RCC 7860 (cell line): ENCODE measurements at places on chromosomes 2 and 18.

DNA sequence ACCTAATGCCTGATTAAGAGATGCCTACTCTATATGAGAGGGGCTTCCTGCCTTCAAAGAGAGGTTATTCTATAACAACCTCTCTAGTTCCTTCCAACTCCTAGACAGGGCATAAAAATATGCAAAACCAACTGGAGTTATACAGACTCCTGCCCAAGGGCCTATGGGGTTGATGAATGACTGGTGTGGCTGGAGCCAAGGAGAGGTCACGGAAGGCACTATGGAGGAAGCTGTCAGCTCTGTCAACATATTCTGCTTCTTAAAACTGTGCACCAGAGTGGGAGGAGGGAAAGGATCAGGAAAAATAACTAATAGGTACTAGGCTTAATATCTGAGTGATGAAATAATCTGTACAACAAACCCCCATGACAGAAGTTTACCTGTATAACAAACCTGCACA is 120.9 kb upstream of the CDC42EP3 start:
- DNase-seq = no peak

GRCh38 chr2:47172922-47173695 is 18.0 kb upstream of the STPG4 start:
- no peak for DNase-seq

GRCh38 chr2:157466764-157467163 is 22.9 kb upstream of the CYTIP start:
- no peak for DNase-seq

DNA sequence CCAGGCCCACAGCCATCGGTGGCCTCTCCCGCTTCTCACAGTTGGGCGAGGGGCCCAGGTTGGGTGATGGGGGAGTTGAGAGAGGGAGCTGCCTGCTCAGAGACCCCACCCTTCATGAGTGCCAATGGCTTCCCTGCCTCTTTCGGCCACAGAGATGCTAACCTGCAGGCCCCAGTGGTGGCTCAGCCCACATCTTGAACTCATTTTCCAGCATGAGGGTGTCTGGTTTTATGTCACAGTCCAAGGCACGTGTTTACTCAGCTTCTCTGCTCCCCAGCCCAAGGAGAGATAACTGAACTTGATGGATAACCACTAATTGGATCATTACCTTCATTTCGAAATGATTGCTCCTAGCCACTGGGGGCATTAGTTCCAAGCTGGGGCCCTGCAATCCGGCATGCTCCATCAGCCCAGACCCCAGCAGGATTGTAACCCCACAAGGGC is 45.9 kb upstream of the SIX2 start:
- DNase-seq = no peak

- DNase-seq = no peak
Measured at GRCh38 chr18:62773691-62774090, 58.4 kb downstream of the PHLPP1 start.

DNA sequence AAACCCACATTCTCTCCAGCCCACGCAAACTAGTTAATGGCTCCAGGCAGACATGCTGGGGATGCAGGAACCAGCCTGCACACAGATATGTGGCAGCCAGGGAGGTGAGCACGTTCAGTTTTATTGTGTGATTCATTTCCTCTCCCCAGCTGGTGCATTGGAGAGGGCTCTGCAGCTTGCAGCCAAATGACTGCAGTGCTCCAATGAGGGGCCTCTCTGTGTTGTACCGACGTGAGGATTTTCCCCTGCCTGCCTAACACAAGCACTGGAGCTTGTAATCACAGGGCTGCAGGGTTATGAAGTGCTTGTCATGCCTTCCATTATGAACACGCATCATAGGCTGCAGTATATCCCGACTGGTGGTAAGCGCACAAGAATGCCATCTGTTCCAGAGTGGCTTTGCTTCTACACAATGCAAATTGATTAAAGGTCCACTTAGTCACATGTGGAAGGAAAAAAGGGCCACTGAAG is 92.3 kb upstream of the THUMPD2 start:
- peak; percentile 46 for DNase-seq

- peak; percentile 46 for DNase-seq
Measured at GRCh38 chr2:216516730-216517350, 18.2 kb downstream of the RPL37A start.

GRCh38 chr2:66563473-66563872 is 128.5 kb downstream of the MEIS1 start:
- no peak for DNase-seq

DNA sequence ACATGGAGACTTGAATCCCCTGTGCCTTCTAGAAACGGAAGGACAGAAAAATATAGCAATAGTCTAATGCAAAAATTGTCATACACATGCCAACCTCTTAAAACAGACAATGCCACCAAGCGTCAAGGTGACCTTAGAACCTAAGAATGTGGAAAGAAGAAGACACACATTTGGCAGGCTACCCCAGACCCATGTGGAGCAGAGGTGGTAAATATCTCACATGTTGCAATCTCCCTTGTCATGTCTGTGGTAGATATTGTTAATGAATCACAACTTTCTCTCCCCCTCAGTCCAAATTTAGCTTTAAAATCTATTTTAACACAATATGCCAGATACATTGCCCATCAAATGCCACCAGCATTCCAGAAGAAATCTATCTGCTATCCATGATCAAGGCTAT is 137.4 kb downstream of the HNMT start:
- no peak for DNase-seq

DNA sequence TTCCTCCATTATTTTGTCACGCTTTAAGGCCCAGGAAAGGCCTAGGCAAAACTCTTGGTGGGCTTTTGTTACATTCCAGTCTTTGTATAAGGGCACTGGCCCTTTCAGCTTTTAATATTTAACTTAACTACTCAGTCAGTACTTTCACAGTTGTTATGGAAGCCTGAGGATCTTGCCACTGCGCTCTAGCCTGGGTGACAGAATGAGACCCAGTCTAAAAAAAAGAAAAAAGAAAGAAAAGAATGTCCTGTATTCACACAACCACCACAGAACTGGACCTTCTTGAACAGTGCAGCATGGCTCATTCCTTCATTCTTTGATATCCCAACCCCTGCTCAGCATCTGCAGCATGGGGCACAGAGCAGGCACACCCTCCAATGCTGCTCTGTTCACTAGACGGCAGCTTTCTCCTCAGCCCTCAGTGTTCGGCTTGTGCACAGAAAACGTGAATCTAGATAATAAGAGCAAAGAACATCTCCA is 93.4 kb upstream of the MSH2 start:
- DNase-seq = no peak

- DNase-seq = no peak
Measured at GRCh38 chr2:216016581-216016980, 3.2 kb upstream of the MREG start.

DNA sequence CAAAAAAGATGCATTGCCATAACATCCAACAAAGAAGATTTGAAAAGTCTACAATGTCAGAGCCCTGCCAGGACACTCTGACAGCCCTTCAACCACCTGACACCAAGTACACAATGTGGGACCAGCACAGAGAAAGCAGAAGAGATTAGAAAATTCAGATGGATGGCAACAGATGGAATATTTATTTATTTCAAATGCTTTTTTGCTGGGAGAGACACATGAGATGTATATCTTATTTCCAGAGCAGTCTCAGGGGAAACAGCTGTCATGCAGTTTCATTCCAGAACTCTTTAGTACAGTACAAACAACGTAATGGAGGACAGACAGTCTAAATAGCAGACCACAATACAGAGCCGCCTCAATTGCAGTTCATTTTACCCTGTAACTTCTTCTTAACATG is 110.1 kb downstream of the MAIP1 start:
- DNase-seq = no peak

GRCh38 chr18:59035591-59035990 is 104.1 kb upstream of the SEC11C start:
- no peak for DNase-seq

DNA sequence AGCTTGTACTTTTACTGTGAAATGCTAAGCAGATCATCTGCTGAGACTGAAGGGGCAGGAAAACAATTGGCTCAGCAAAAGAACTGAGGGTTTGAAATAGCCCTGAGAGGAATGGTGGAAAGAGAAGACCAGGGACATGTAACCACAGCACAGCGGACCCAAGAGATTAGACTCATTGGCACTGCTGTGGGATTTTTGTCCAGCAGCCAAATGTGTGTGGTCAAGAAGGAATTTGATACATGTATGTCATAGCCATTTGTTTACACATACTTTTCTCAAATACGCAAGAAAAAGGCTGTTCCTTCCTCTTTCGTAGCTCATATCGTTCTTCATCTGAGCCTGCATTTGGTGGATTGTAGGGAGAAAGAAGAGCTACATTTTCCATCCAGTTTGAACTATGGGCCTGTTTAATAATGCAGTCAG is 73.8 kb downstream of the TRABD2A start:
- DNase-seq = peak; percentile 76

GRCh38 chr2:201261471-201261870 is 1.1 kb downstream of the CASP8 start:
- DNase-seq = no peak

GRCh38 chr18:76432274-76432755 is 62.7 kb downstream of the ZNF516 start:
- DNase-seq = no peak

GRCh38 chr2:157830696-157831570 is 45.2 kb downstream of the ACVR1 start:
- DNase-seq = peak; percentile 54

- DNase-seq = no peak
Measured at GRCh38 chr2:215262741-215263362, 49.0 kb upstream of the ATIC start.

DNA sequence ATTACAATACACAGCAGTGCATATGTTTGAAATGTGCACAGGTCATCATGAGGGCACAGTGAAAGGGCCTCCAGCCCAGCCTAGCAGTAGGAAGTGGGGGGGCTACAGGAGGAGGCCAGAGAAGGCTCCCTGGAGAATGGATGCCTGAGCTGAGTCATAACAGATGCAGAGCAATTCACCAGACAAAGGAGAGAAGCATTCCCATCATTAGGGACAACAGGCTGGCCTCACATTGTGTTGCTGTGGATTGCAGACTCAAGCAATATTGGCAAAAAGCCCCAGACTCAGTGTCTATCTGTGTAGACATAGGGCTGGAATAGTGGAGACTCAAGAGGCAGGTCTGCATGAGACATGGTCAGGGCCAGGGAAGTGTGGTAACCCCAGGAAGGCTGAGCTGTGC is 329.9 kb downstream of the DLGAP1 start:
- DNase-seq = no peak

DNA sequence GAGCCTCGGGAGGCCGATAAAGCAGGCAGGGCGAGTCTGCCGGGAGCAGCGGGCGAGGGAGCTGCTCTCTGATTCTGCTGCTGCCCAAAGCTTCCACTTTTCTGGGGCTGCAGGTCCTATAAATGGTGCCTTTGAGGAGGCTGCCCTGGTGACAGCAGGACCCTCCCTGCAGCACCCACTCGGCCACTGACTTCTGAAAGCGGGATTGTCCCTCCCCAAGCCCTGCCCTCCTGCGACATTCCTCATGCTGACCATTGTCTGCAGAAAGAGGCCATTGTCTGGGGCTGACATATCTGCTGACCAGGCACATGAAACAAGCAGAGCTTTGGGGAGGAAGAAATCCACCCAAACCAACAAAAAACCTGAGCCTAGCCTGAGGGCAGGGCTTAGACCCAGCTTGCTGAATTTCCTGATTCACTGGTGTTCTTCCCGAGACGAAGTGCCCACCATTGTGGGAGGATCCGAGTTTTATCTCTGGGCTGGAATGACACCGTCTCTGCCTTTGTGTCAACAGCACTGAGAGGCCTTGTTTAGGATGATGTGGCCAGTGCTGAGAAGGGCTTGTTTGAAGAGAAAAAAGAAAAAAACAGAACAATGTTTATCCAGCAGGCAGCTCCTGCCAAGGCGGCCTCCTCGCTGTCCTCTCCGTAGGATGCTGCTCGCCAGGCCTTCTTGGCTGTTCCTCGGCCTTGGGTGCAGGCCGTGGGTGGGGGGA is 129.7 kb downstream of the MYCN start:
- DNase-seq = no peak

DNA sequence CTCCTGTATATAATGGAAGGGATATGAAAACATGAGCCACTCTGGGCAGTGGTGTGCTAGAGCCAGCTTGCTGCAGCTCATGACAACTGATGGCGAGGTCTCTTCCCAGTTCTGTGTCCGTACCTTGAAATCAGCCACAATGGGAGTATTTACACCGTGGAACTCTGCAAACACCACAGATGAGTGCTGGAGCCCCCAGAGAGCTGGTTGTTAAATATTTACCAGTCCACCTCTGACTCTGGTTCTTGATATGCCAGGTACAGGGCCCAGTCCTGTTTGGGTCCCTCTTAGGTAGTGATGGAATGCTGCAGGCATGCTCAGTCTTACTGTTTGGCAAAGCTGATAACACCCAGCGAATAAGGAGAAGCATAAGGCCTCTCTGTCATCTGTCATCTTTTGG is 116.1 kb upstream of the GLI2 start:
- no peak for DNase-seq

- no peak for DNase-seq
Measured at GRCh38 chr2:38074058-38074763, 1.7 kb downstream of the CYP1B1 start.

DNA sequence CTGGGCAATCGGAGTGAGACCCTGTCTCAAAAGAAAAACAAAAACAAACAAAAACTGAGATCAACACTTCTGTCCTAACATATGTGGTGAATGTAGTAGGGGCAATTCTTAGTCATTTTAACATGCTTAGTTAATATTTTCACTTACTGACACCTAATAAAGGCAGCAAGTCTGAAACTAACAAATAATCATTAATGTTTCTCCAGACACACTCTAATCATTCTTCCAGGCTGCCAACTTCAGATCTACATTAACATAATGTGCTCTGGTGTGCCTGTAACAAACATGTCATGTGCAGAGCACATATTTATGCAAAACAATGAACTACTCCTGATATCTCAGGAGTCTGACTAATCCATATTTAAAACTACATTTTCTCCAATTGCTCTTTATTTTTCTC is 6.0 kb downstream of the KRCC1 start:
- DNase-seq = no peak

GRCh38 chr2:121897335-121897970 is 142.0 kb downstream of the TSN start:
- DNase-seq = no peak

- DNase-seq = no peak
Measured at GRCh38 chr2:84823788-84824187, 57.1 kb downstream of the TRABD2A start.

DNA sequence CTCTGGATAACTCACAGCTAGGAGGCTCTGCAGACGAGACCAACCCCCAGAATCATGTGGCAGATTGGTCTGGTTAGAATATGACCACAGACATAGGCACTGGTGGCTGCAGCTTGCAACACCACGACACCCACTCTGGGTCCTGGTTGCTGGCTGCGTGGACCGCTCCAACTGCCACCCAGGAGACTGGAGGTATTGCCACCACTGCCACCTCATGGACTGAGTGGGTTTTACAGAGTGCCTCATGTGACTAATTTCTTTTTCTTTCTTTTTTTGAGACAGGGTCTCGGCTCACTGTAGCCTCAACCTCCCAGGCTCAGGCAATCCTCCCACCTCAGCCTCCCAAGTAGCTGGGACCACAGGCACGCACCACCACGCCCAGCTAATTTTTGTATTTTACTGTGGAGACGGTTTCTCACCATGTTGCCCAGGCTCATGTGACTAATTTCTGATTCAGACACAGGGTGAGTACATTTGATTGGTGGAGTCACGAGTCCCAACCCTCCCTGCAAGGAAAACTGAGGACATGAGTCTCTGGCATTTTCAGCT is 29.9 kb upstream of the NT5DC4 start:
- DNase-seq = peak; percentile 59
